Endothelial cell of umbilical vein (primary cell): ENCODE measurements at places on chromosomes 4 and X.

DNA sequence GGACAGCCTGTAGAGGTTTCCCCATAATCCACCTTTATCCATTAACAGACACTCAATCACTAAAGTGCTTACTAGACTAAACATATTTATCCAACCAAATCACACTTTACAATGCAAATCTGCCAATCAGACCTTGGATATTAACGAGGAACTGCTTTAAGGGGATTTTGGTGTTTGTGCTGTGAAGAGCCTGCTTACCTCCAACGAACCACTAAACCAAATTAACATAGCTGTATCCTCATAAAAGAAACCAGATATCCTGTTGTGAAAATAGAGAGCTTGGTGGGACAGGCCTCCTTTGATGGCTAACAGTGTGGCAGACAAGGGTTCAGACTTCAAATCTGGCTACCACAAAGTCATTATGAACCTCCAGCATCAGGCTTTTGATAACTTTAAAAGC, 252.6 kb upstream of the HAND2 start:
- no peak for DNase-seq

GRCh38 chr4:139828966-139829664, 163.5 kb downstream of the MGST2 start:
- no peak for DNase-seq

DNA sequence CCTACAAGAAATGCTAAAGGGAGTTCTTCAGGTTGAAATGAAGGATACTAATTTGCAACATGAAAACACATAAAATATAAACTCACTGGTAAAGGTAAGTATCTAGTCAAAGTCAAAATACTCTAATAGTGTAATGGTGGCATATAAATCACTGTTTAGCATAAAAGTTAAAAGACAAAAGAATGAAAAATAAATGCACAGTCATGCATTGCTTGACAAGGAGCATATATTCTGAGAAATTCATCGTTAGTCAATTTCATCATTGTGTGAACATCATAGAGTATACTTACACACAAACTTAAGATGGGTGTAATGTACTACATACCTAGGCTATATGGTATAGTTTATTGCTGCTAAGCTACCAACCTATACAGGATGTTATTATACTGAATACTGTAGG, 194.4 kb upstream of the PDE5A start:
- no peak for DNase-seq

DNA sequence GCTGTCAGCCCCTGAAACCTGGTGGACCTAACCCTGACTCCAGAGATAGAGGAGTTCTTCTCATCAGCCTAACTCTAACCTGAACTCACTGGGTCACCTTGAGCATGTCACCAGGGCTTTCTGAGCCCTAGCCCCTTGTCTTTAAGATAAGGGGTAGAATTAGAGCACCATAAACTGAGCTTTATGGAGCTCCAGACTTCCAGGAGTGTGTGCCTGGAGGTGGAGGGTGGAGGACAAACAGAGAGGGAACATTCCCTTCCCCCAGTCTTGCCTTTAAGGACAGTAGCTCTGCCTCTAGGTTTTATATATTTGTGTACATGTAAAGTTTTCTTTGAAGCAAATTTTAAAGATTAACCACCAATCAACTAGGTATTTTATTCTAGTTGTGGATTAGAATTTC, 83.9 kb upstream of the PACRGL start:
- no peak for DNase-seq

- DNase-seq = no peak
These were observed 1.4 kb downstream of the NKX6-1 start for GRCh38 chr4:84497504-84498202.

DNA sequence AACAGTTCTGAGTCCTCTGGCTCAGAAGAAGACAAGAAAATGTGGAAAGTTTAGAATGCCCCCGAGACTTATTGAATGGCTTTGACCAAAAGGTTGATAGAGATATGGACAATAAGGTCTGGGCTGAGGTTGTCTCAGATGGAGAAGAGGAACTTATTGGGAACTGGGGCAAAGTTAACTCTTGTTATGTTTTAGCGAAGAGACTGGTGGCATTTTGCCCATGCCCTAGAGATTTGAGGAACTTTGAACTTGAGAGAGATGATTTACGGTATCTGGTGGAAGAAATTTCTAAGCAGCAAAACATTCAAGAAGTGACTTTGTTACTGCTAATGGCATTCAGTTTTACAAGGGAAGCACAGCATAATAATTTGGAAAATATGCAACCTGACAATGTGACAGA, 1549.3 kb upstream of the ADGRL3 start:
- no peak for DNase-seq

- DNase-seq = no peak
These were observed 7.8 kb upstream of the CHRNA9 start for GRCh38 chr4:40327340-40327739.

DNA sequence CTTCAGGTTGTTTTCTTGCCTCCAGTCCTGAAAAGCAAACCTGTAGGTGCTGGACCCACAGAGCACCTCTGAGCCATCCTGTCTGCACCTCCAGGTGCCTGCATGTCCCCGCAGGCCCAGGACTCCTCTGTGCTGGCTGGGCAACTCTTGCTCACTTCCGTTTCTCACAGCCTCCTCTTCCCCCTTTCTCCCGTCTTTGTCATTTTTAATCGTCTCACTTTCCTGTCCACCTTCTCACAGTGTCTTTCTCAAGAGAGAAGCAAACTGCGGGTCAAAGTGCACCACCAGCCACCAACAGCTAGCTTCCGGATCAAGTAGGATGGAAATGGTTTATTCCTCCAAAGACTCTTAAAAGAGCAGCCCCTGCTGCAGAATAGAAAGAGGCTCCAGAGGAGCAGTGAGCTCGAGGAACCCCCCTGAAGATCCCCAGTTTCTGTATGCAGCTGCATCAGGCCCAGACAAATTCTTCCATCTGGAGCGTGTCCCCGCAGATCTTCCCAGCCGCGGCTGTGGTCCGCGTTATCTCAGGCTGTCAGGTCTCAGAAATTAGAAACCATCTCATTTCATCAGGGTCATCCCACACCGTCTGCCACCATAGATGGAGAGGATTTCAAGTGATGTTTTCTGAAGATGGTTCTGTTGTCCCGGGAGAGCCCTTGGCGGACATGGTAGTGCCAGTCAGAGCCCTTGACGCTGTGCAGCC, 87.7 kb downstream of the FHDC1 start:
- DNase-seq = no peak

GRCh38 chrX:57573754-57574153, 18.1 kb upstream of the ZXDB start:
- DNase-seq = peak; percentile 11

DNA sequence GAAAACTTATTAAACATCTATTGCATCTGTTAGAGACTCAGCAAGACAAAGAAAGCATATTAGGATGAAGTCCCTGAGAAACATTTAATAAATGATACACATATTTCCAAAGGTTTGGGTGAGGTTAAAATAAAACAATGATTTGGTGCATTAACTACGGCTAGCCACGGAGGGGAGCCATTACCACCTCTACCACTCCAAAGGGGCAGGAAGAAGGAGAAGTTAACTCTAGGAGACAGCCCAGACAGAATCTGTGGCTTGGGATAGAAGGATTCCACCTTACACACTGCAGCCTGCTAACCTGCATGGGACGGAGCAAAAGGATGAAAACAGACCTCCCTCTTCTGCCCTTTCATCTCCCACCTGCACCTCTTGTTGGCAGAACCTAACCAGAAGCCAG, 189.1 kb upstream of the C1QTNF7 start:
- DNase-seq = peak; percentile 11

GRCh38 chr4:179768996-179769395, 2326.8 kb upstream of the AGA start:
- DNase-seq = no peak

- no peak for DNase-seq
These were observed 57.2 kb upstream of the TMEM131L start for GRCh38 chr4:153408932-153409331.

- no peak for DNase-seq
These were observed 8.1 kb downstream of the RASL11B start for GRCh38 chr4:52870225-52870624.

GRCh38 chr4:153294631-153295030, 49.9 kb upstream of the MND1 start:
- no peak for DNase-seq

DNA sequence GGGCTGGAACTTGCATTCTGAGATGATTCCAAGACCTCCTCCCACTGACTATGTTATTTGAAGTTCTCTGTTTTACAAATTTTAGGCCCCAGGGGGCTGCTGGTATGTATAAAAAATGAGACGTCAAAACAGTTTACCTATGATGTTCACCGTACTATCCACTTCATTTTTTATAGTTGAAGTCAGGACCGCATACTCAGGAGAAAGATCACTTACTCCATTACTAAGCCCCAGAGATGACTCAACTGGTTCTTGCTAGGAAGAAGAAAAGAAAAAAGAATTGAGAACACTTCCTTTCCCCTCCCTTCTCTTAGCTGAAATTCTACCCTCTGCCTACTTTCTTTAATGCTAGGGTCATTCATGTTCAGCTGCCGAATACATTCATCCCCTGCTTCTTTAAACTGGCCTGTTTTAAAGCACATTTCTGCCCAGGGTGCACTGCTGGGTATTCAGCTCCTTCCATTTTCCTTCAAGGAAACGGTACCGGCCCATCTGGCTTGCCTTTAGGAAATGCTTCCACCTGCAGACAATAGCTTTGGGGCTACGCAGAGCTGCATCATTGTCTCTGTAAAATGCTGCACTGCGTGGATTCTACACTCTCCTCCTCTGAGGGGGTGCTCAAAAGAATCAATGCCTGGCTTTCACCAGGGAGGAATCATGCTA, 66.2 kb downstream of the IRF2 start:
- DNase-seq = peak; percentile 21

DNA sequence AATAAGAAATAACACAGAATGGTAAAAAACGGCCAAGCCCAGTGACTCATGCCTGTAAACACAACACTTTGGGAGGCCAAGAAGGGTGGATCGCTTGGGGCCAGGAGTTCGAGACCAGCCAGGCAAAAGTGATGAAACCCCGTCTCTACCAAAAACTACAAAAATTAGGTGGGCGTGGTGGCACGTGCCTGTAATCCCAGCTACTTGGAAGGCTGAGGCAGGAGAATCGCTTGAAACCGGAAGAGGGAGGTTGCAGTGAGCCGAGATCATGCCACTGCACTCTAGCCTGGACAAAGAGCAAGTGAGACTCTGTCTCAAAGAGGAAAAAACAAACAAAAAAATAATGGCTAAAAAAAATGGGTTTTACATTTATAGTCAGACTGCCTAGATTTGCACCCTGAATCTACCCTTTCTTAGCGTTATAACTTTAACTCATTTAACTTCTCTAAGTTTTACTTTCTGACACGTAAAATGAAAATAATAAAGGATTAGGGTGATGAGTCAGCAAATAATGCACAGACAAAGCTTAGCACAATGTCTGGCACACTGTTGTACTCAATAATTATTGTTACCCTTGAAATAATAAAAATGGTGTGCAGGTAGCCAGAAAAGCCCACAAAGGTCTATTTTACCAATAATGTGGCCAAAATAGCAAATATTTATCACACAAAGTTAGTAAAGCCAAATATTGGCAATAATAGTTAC, 55.0 kb downstream of the ATP11C start:
- no peak for DNase-seq

DNA sequence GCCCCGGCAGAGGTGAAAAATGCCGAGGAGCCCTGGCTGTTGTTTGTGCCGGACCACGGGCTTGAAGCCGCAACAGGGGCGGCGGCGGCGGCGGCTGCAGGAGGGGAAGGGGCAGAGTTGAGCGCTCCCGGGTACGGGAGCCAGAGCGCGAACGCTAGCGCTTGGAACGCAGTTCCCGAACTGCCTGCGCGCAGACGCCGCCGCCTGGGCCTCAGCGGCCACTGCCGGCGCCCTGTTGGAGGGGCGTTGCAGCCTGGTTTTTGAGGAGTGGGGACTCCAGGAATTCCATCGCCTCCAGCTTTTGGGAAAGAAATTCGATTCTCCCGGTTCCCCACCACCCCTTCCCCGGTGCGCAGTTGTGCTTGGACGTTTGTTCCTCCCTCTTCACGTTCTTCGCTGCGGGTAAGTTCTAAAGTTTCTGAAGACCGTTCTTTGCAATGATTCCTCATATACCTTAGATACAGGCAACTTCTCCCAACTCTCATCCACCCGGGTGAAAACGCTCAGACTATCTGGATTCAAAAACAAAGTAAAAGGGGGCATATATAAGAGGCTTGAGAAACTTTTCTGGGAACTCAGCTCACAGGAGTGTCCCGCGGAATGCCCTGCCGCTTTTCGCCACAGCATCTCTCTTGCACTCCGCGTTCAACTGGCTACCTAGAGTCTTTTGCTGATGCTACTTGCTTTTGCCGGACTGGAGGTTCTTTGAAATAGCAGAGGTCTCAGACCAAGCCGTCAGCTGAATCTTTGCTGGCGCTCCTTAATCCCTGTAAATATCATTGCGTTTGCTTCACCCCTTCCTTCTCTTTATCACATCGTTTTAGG, 1.0 kb downstream of the FAT4 start:
- peak; percentile 62 for DNase-seq

DNA sequence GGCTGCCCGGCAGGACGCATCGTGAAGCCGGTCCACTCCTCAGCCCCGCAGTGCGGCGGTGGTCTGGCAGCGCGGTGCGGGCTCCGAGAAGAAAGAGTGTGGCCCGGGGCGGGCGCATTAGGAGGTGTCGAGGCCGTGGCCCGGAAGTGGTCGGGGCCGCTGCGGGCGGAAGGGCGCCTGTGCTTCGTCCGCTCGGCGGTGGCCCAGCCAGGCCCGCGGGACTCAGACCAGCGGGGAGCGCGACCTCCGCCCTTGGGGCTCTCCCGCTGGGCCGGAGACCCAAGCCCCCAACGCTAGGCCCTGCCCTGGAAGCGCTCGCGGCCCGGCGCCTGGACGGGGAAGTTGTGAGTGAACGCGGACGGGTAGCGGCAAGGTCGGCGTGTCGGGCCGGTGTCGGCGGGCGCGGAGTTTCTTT, 60.0 kb downstream of the HS3ST1 start:
- DNase-seq = no peak

DNA sequence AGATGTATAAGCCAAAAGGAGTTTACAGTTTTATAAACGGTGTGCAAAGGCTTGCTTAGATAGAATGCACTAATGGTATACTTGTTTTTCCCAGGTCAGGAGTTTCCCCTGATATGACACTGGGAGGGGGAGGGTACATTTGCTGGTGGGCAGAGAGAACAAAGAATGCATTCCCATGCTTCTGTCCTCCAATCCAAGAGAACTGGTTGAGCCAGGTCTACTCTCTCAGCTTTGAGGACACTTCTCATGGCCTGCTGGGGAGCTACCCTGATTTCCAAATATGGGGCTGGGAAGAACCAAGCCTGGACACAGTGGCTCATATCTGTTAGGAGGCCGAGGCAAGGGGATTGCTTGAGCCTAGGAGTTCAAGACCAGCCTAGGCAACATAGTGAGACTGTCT, 3.3 kb upstream of the GPC4 start:
- no peak for DNase-seq
